GM18507 (cell line): ENCODE measurements at places on chromosomes 3 and 15.

- no peak for DNase-seq
These were observed 999 bp downstream of the ZNF280D start for GRCh38 chr15:56732135-56732885.

GRCh38 chr15:37015035-37015434 lies 85.3 kb downstream of the MEIS2 start:
- no peak for DNase-seq

GRCh38 chr3:126087552-126088175 lies 3.7 kb upstream of the SLC41A3 start:
- DNase-seq = no peak

- DNase-seq = no peak
These were observed 53.8 kb upstream of the CADM2 start for GRCh38 chr3:84904816-84905555.

DNA sequence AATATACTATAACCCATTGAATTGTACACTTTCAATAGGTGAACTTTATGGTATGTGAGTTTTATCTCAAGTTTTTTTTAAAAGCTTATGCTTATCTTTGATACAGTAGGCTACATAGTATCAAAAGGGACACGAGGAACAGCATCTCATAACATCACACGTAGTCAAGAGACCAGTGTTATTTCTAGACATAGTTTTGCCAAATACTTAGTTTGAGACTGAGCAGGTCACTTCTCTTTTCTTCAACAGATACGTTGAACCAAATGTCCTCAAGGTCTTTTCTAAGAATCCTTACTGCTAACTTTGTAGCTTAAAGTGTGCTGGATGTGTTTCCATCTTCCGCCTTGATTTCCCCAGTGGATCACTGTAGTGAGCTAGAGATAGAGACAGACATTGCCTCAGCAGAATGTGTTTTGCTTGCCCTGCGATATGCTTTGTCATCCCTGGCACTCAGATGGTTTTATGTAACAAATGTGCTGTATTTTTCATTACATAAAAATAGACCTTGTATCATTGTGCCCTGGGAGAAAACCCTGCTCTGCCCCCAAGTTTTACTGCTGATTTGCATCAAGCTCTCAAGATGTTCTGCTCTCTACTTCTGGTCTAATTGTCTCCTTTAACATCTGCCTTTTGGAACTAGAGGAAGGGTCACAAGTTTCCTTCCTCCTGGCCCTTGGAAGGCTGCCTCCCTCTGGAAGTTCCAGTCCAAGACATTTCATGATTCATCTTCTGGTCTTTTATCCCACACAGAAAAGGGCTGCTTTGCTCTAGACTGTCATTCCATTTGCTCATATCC lies 426.4 kb upstream of the RGMA start:
- no peak for DNase-seq
